ENCODE measurements at places on chromosomes 2 and 18.

DNA sequence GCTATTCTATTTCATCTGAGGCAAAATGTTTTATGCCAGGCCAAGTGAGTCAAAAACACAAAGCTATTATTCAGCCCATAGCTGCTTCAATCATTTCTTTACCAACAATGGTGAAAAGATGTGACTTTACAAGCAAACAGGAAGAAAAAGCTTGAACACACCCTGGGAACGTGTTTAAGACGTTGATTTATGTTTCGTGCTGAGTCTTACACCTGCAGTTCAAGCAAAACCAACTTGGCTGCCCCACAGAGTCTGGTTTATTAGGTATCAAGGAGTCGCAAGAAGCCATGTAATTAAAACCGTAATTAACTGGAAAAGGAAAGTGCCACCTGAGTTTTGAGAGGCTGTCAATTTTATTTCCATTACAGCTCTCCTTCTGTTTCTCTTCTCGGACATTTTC, 295.5 kb downstream of the MEIS1 start:
- no peak for DNase-seq

DNA sequence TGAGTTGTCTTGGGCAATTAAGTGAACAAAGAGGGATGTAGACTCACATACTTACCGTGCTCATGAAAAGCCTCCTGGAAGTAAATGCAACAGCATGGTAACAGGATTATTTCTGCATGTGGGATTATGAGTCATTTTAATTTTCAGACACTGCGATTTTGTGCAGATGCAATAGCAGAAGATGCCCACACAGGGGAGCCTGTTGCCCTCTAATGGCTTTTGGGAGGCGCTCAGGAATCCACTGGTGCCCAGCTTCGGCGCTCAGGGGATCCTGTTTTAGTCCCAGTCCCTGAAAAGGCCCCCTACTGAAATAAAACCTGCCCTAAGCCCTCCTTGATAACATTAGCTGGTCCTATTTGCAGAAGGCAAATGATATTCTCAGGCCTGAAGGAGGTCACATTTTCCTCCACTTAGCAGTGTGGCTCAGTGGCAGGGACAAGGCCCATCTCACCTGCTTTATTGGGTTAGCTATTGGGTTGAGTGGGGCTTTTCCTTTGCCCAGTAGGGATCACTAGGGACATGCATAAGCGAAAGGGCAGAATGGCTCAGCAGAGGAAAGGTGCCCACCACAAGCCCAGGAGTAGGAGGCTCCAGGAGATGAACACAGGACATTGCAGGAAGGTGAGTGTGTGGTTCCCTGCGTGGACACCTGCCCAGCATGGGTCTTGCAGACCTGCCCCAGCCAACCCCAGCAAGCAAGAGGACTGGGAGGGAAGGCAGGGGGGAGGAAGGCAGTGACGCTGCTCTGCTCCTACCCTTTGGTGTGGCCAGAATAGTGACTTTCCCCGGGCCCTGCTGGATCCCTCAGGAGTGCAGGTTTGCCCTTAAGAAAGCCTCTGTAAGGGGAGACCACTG, 26.5 kb upstream of the KCNS3 start:
- peak; percentile 46 for DNase-seq

GRCh38 chr2:25032094-25032493, 9.8 kb upstream of the EFR3B start:
- DNase-seq = peak; percentile 38

DNA sequence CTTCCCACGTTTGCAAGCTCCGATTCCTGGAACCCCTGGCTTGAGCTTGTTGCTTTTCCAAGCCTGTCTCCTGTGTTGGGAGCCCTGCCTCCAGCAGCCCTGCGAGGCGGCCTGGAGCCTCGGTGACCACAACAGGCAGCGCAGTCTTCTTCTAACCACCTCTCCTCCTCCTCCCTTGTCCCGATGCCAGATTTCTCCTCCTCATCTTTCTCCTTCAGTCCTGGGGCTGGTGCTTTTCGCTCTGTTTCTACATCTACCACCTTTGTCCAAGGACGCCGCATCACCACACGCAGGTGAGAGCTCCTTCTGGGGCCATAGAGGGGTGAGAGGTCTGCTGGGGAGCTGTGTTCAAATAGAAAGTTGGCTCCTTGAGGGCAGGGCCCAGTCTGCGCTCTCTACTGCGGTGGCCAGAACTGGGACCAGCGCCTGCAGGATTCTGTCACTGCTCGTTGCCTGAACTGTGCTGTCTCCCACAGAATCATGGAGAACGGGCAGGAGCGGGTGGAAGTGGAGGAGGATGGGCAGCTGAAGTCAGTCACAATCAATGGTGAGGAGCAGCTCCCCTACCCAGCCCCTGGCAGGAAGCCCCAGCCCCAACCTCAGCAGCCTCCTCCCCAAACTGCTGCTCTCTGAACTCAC, 3.9 kb downstream of the DNAJB2 start:
- no peak for DNase-seq

- DNase-seq = no peak
Measured at GRCh38 chr2:237869343-237870102, 10.1 kb downstream of the RAMP1 start.

DNA sequence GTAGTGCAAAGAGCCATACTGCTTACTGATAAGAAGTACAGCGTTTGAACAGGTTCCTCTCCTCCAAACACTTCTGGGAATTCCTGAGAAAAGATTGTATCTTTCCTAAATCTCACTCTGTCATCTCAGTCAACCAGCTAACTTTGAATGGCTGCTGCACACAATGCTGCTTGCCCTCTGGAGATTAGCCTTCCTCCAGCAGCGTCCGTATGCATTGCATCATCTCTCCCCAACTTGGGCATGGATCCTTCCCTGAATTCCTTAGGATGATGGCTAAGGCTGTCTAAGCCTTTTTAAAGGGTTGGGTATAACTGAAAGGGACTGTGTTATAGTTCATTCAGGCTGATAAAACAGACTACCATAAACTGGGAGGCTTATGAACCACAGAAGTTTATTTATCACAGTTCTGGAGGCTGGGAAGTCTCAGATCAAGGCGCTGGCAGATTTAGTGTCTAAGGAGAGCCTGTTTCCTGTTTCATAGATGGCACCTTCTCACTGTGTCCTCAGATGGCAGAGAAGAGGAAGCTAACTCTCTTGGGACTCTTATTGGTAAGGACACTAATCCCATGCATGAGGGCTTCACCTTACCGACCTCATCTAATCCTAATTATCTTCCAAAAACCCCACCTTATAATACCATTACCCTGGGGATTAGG, 105.3 kb downstream of the PAX3 start:
- DNase-seq = no peak

DNA sequence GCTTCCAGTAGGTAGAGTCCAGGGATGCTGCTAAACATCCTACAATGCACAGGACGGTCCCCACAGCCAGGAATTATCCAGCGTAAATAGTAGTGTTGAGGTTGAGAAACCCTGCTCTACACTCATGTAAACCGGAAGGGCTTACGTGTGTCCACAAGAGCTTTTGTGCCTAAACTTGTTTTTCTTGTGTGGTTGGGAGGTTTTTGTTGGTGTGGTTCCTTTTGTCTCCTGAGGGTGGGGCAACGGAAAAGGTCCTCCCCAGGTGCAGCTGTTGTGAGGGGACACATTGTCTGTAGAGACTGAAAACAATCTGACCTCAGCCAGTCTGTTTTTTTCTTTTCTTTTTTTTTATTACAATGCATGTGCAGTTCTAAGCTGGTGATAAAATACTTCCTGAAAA, 72.7 kb upstream of the MGAT5 start:
- DNase-seq = no peak

GRCh38 chr2:228689053-228689452, 507.6 kb upstream of the SPHKAP start:
- peak; percentile 48 for DNase-seq

DNA sequence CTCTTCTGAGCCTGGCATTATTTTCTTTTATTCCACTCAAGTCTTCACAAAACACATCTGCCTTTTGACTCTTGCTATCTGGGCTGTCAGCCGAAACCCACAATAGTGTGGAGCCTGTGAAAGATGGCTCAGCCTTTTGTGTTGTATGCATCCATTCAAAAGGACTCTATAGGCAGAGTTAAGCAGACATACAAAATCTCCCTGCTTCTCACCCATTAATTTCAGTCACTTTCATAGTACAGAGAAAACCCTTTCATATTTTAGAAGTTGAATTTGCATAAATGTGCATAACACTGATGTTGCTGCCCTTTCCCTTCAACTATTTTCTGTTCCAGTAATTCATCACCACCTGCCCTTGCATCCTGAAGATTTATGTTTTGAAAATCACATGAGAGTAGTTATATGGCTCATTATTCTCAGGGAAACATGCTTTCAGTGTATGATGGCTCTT, 154.6 kb downstream of the EVA1A start:
- DNase-seq = no peak

GRCh38 chr18:4582431-4583335, 127.6 kb upstream of the DLGAP1 start:
- DNase-seq = no peak

- no peak for DNase-seq
Measured at GRCh38 chr2:219396863-219397457, 9.2 kb upstream of the DNPEP start.

GRCh38 chr2:17719562-17720371, 33.8 kb downstream of the SMC6 start:
- peak; percentile 5 for DNase-seq

DNA sequence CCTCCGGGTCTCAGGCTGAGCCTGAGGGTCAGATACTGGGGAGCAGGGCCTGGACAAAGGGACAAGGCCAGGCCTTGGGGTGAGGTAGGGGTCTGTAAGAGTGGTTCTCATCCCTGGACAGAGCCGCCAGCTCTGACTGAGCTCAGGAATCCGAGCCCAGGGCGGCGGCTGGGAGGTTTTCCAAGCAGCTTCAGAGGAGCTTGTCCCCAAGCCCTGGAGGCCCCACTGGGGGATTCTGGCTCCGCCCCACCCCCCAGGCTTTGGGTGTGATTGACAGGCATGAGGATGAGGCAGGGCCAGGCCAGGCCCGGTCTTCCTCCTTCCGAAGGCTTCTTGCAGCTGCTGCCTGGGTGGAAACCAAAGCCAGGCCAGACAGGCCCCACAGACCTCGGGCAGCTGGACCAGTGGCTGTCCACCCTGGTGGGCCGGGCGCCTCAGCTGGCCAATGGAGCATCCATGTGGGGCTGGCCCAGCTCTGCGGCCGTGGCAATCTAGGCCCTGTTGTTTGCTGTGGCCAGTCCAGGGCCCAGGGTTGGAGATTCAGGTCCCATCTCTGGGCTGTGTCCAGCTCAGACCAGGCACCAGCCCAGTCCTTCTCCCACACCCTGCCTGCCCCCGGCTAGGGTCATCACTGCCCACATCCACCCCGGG, 23.1 kb upstream of the GPC1 start:
- peak; percentile 51 for DNase-seq

- DNase-seq = no peak
Measured at GRCh38 chr18:76315722-76316230, 179.3 kb downstream of the ZNF516 start.

- no peak for DNase-seq
Measured at GRCh38 chr18:12645751-12646203, 12.1 kb downstream of the SPIRE1 start.

DNA sequence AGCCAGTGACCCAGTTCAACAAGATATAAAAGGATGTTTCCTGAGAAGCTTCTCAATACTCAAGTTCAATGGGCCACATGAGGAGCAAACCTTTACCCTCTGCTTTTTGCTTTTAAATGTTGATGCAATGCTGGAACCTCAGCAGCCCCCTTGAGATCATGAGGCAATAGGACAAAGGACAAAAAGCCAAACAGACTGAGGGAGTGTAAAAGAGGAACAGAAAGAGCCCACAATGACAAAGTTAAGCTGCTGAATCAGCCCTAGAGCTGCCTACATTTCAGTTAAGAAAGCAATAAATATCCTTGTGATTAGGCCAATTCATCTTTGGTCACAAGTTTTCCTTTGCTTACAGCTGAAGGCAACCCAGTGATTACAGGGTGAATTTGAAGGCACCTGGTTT, 76.9 kb downstream of the MRO start:
- DNase-seq = no peak

DNA sequence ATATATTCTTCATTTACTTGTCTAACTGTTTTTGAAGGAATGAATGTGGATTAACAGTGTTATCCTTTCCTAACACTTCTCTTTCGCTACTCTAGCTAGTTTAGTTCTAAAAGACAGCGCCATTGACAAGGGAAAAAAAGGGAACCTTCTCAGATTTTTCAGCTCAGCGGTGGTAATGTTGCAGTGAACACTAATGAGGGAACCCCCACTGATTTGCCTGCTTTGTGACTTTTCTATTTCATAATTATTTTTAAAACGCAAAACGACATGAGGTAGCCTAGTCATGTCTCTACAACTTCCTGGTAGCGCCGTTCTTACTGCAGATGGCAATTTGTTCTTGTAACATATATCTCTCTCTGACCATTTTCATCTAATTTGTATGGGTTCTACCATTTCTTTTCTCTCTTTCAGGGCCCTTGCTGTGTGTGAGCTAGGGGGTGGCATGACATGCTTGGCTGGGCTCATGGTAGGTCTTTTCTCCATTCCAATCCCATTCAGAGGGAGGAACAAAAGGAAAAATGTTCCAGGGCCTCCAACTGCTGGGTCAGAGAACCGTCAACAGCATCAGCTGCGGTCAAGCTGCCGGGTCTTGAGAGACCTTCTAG, 235.5 kb upstream of the SIX3 start:
- no peak for DNase-seq

GRCh38 chr2:157311706-157312105, 13.9 kb downstream of the ERMN start:
- DNase-seq = no peak

- peak; percentile 86 for DNase-seq
Measured at GRCh38 chr18:23200756-23201155, 65.5 kb downstream of the CABLES1 start.

DNA sequence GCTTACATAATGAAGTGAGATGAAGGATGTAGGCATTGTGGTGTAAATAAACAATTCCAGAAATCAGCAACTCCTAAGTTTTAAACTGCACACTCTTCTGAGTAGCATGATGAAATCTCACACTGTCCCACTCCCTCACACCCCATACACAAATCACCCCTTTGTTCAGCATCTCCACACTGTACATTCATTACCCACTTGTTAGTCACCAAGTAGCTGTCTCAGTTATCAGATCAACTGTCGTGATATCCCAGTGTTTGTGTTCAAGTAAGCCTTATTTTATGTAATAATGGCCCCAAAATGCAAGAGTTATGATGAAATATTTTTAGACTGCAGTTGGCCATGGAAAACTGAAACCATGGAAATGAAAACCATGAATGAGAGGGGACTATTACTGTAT, 135.7 kb downstream of the GRB14 start:
- no peak for DNase-seq

- DNase-seq = peak; percentile 13
Measured at GRCh38 chr18:24679062-24679461, 218.6 kb downstream of the HRH4 start.

DNA sequence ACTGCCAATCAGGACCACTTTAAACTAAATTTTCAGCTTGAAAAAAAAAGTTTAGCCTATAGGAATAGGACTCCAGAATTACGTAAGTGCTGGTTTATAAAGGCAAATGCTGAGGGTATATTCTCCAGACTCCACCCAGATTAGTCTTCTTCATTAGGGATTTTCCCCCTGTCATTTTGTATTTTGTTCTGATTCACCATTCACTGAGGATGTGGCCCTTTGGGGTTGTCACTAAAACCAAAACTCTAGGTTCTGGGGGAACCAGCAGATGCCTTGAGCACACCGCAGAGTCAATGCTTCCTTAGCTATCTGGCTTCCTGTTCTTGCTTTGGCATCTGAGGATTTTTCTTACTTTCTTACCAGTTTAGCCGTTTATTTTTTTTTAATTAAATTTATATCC, 10.5 kb downstream of the SCYGR4 start:
- no peak for DNase-seq

- no peak for DNase-seq
Measured at GRCh38 chr2:64291181-64291580, 147.0 kb upstream of the PELI1 start.

GRCh38 chr18:62372156-62372555, 47.0 kb downstream of the TNFRSF11A start:
- no peak for DNase-seq

- DNase-seq = no peak
Measured at GRCh38 chr2:227150222-227150936, 13.6 kb downstream of the COL4A4 start.

Data from SK-N-DZ (cell line).